Activated T-helper 9 cell treated with anti-CD3 and anti-CD28 coated beads, Interleukin-2, amount 50 U/mL, for 16 hours (primary cell): ENCODE measurements at places on chromosomes 7 and 10.

- no peak for DNase-seq
Measured at GRCh38 chr7:13333371-13333770, 645.9 kb downstream of the ARL4A start.

GRCh38 chr10:126315494-126316177, 72.6 kb downstream of the ADAM12 start:
- DNase-seq, result no peak

DNA sequence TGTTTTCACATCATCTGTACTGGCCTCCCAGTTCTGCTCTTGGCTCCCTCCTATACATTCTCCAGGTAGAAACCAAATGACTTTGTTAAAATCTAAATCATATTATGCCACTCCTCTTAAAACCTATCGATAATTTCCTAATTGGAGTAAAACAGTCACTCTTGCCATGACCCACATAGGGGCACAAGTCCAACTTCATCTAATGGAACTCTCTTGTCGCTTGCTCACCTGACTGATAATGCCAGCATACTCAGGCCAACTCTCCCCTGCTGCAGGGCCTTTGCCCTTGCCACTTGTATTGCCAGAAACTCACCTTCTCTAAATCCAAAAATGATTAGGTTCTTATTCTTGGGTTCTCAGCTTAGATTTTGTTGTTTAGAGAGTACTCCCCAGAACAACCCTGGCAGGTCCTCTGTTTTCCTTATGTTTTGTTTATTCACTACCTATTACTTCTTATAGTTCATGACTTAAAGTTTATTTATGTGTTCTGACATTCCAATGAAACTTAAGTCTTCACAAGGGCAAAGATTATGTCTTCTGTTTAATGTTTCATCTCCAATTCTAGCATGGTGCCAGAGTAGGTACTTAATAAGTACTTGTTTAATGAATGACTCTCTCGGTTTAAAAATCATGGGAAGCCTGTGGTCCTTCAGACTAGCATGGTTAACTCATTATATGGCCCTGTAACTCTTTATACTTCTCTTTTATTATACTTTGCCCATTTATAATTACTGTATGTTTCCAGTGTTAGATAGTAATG, 345.9 kb upstream of the SMIM30 start:
- no peak for DNase-seq

DNA sequence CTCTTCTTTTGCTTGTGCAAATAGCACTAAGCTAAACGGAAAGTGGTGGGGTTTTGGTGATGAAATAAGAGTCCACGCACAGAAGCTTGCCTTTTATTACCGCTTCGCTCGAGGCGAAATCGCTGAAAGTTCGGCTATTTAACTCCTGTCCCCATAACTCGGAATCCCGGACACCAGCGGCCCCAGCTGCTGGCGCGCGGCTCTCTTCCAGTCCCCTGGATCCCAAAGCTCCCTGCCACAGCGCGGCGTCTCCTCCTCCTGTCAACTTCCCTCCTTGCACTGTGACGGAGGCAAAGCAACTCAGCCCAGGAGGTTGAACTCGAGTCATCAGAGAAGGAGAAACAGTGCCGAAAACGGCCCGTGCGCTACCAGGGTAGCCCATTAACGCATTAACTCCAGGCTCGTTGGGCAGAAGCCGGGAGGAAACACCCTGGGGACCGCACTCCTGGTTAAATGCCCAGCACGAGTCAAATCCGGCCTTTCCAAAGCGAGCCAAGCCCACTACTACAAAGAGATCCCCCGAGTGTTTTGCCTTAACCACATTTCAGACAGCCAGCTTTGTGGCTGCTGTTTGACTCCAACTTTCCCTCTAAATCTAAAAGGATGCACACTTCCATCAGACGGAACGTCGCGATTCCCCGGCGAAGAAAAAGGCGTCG, 1.3 kb downstream of the SEMA3D start:
- DNase-seq, result no peak

- DNase-seq, result no peak
Measured at GRCh38 chr7:18962031-18962430, 155.4 kb downstream of the TWIST1 start.

GRCh38 chr7:11830582-11831155, 1.3 kb downstream of the THSD7A start:
- no peak for DNase-seq

GRCh38 chr7:106476751-106477150, 184.2 kb downstream of the CCDC71L start:
- DNase-seq, result no peak

DNA sequence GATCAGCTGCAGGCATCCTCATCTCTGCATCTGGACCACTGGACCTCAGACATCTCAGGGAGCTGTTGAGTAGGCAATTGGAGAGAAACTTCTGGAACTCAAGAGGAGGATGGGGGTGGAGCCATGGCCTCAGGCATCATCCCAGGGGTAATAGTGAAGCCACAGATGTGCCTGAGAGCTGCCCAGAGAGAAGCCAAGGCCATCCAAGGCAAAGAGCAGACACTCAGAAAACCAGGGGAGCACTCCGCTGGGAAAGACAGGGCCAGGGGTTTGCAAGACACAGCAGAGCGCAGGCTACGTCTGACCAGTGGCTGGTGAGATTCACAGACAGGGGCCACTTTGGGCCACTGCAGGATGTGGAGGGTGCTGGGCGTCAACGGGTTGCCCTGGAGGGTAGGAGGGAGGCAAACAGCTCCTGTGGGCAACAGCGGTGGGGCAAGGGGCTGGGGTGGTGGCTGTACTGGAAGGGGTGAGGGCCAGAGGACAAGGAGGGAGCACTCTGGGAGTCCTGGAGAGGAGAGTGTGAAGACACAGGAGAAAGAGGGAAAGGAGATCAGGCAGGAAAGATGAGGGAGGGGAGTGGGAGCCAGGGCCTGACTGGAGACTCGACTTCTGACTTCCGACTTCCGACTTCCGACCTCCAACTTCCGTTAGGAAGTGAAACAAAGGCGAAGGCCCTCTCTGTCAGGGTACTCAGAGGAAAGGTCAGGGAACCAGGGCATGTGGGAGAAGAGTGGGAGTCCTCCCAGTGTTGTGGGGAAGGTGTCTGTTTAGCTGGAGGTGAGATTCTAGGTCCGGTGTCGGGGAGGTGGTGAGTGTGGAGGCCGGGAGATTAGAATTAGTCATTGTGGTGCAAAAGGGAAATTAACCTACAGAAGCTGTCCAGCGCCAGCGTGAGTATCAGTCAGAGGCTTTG, 69.7 kb upstream of the ANTXRL start:
- no peak for DNase-seq

- DNase-seq, result no peak
Measured at GRCh38 chr7:961546-962400, 7.3 kb upstream of the ADAP1 start.

GRCh38 chr10:119025336-119025735, 4.2 kb upstream of the NANOS1 start:
- DNase-seq, result no peak

DNA sequence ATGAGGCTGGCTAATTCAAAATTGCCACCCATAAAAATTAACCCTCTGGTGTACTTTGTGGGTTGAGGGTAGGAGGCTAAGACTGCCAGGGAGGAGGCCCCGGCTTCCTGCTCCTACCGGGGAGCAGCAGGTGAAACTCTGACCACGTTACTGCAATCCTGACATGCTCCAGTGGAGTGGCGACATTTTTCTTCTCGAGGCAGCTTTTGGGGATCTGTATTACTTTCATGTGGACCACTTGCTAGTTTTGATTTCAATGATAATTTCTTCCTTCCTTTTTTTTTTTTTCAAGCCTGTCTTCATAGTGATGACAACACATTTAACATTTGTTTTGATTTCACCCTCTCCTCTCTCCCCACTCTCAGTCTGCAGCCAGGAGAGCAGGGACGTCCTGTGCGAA, 14.6 kb downstream of the GATA3 start:
- DNase-seq, result no peak

DNA sequence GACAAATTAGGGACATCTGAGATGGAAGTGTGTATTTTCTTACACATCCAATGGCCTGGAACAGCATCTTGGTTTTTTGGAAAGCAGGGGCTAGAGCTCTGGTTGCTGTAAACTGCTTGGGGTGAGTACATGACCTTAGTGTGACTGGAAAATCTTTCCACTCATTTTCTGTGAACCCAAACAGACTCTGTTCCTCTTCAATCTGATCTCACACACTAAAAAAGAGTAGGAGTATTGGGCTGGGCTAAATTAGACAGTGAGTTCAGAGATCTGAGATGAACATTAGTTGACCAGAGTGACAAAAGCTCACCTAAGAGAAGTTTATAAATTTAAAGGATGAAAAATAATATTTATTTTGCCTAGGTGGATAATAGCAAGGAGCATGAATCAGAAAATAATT, 59.2 kb downstream of the OR13A1 start:
- no peak for DNase-seq

- DNase-seq, result no peak
Measured at GRCh38 chr10:114389426-114389825, 14.9 kb downstream of the AFAP1L2 start.

DNA sequence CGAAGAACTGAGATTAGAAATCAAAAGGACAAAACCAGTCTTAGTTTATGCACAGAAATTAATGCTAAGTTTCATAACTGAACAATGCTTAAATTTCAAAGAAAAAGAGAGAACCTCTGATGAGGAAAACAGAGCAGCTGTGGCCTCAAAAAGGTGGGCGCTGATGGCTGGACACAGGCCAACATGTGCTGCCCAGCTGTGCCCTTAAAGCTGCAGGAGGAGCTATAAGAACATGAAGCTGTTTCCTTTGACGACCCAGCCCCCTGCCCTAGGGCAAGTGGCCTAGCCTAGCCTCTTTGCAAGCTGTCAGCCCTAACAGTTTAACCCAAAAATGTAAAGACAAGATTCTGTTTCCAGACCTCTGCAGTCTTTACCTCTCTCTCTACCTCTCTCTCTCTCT, 107.7 kb downstream of the GRID1 start:
- no peak for DNase-seq

DNA sequence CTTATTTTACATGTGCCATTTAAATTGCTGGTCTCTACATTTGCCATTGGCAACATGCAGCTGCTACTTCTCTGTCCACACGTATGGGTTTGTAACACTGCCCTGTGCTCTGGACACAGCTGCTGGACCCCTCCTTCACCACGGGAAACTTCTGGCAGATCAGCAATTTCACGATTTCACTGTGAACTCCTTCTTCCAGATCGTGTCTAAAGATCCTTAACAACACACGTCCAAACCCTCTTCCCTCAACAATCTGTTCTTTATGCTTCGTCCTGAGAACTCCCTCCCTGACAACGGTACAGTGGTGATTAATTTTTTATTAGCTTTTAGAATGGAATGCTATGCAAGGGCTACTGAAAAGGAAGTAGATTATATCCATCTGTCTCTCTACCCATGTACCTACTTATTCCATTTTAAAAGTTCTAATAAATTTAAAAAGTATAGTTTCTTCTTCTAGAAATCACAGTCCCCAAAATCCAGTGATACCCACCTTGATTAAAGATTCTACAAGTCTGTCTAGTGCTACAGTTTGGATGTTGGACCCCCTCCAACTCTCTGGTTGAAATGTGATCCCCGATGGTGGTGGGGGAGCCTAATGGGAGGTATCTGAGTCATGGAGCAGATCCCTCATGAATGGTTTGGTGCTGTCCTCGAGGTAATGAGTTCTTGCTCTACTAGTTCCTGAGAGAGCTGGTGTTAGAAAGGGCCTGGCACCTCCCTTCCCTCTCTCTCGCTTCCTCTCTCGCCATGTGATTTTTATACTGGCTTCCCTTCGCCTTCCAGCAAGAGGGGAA, 81.0 kb downstream of the KIAA1549 start:
- no peak for DNase-seq

DNA sequence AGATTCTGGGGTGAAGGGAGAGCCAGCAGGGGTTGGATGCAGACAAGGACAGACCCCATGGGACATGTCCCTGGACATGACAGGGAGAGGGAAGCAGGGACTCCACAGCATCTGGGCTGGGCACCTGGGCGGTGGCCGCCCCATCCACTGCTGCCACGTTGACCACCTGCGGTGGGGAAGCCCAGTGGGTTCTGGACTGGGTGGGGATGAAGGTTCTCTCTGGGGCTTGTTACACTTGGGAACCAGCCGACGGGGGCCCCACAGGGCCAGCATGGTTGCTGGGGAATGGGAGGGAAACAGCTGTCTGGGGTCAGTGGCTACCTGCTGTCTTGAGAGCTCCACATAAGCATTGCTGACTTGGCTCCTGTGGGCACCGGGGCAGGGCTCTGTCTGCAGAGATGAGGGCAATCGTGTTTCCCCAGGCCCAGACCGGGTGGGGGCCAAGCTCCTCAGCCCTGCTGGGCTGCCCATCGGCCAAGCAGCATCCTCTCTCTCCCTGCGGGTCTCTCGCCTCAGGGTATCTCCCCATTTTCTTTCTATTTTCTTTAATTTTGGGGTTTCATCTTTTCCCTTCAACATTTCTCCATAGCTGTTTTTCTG, 443.6 kb upstream of the PFKP start:
- DNase-seq, result no peak

DNA sequence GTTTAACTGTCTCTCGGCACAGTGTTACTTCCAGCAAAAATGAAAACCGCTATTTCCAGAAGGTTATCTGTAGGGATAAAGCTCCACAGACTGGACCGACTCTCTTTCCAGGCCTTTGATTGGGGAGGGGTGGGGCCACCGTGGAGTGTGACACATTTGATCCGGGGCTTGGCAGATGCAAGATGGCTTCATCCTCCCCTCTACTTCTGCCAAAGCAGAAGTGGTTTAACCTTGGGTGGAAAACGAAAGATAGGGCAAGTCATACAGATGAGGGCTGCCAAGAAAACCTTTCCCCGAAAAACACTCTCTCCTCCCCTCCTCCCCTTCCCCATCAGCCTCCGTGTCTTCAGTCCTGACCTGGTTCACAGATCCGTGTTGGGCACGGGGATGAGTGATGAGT, 139.7 kb upstream of the SH2B2 start:
- no peak for DNase-seq

- DNase-seq, result peak; percentile 8
Measured at GRCh38 chr10:6912424-6912823, 332.3 kb upstream of the PRKCQ start.

DNA sequence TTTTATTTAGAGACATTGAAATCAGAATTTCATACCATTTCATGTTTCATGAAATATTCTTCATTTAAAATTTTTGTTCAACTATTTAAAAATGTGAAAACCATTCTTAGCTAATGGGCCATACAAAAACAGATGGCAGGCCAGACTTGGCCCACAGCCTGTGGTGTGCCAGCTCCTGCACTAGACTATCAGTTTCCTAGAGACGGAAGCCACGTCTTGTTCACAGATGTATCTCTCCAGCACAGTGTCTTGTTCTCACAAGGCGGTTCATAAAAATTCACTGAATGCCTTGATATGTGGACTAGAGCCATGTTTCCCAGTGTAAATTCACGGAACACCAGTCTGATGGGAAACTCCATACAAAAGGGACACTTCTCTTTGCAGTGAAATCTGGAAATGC, 216.0 kb downstream of the KCNMA1 start:
- no peak for DNase-seq

- DNase-seq, result no peak
Measured at GRCh38 chr10:89258881-89259280, 7.3 kb upstream of the LIPA start.

GRCh38 chr10:73218431-73219191, 28.4 kb downstream of the DNAJC9 start:
- no peak for DNase-seq

DNA sequence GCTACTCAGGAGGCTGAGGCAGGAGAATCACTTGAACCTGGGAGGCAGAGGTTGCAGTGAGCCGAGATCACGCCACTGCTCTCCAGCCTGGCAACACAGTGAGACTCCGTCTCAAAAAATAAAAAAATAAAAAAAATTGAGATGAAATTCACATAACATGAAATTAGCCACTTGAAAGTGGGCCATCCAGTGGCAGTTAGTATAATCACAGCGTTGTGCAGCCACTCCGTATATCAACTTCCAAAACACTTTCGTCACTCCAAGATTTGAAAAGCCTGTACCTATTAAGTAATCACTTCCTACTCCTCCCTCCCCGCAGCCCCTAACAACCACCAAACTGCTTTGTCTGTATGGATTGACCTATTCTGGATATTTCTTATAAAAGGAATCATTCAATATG, 20.7 kb upstream of the CACUL1 start:
- DNase-seq, result no peak
